ENCODE measurements at places on chromosomes 11 and 22. TPM values are rescaled to one million over a fixed set of nuclear protein-coding genes. Genes with fewer than 3 reads are reported as not detected.

The PATE2 gene
- not detected for total RNA-seq

- DNase-seq: no peak
Measured at GRCh38 chr11:114181752-114182151, 114.4 kb upstream of the NNMT start.

The LMO1 gene
- not detected for total RNA-seq

The ZNF214 gene
- total RNA-seq: not detected
